ENCODE measurements at places on chromosomes 2 and 18. TPM values are rescaled to one million over a fixed set of nuclear protein-coding genes. Genes with fewer than 3 reads are reported as not detected.

LGALSL gene
- total RNA-seq: 11.4 TPM

LRRC30 gene
- total RNA-seq: not detected

REG3A gene
- not detected for total RNA-seq

- DNase-seq: peak; percentile 15
These were observed 21.7 kb upstream of the ATL2 start for GRCh38 chr2:38398739-38399138.

OR6B2 gene
- total RNA-seq: not detected

Data from MCF 10A (cell line).